GM12864 (cell line): ENCODE measurements at places on chromosomes 3 and 15.

- DNase-seq = peak; percentile 44
These were observed 19.3 kb upstream of the GPX1 start for GRCh38 chr3:49377483-49377882.

DNA sequence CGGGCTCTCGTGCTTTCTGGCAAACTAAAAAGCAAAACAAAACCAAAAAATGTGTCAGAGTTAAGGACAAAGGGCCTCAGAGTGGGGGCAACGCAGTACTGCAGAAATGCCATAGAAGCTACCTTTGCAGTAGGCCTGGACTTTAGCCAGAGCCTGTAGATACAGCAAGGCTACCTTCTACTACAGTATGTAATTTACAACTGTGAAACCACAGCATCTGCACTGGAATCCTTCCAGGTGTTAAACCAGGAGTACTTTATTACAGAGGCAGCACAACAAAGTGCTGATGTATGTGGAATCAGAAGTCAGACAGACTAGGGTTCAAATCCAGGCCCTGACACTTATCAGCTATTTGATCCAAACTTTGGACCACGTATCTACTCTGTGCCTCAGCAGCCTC is 34.9 kb downstream of the RUBCN start:
- no peak for DNase-seq

- DNase-seq = no peak
These were observed 19.5 kb downstream of the BCL6 start for GRCh38 chr3:187725653-187726370.

DNA sequence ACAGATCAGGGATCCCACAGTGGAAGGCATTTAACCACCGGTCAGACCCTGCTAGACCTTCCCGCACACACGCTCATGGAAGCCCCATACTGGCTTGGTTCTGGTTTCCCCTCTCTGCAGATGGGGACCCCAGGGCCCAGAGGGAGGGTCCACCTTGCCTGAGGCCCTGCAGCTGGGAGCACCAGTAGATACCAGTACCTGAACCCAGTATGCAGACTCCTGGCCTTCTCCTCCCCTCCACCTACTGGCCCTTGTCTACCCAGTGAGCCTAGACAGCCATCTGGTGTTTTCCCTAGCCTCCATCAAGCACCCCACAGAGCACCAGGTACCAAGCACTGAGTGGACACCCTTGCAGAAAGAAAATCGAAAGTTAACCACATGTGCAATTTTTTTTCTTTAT is 65.1 kb downstream of the MEGF11 start:
- DNase-seq = no peak

DNA sequence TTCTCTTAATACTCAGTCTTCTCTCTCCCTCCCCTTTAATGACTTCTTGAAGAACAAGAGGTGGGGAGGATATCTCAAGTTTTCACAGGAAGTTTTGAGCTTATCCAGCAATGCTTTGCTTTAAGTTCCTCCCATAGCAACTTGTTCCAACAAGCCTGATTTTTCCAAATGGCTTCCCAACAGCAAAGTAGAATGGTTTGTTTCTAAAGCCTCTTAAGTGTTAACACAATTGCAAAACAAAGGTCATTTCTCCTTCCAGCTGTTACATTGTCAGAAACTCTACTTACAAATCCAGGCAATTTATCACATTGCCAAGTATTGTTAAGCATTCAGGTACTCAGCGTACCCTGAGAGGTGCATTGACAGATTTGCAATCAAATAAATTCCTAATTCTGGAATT is 6.8 kb upstream of the ZNF770 start:
- DNase-seq = no peak

- no peak for DNase-seq
These were observed 50.9 kb downstream of the TCF12 start for GRCh38 chr15:56969265-56969895.

DNA sequence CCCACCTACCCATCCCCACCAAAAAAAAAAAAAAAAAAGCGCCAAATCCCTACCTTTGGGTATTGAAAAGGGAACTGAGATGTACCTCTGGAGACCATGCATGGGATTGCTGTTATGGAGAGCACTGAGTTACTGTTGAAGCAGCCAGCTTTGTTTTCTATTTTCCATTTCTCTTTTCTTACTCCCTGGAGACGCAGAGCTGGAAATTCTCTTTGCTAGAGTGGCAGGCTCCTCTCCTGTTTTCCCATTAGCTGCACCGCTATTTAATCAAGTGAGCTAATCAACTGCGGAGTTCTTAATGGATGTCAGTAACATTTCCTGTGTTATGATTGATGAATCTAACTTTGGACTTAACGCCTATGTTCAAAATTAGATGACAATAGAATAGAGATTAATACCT is 136.1 kb upstream of the LMCD1 start:
- no peak for DNase-seq

DNA sequence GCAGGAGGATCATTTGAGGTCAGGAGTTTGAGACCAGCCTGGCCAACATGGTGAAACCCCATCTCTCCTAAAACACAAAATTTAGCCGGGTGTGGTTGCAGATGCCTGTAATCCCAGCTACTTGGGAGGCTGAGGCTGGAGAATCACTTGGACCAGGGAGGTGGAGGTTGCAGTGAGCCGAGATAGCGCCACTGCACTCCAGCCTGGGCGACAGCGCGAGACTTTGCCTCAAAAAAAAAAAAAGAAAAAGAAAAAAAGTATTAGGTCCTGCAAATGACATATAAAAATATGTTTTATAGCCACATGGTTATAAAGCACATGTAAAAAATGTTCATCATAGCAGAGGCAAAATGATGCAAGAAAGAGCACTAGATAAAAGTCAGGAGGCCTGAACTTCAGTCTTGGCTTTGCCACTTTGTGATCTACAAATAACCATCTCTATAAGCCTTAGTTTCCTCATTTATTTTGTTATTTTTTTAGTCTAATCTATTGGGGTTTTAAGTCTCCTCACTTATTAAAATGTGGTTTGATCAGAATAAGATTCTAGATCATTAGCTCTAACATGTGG is 4.9 kb downstream of the SLC12A6 start:
- no peak for DNase-seq

DNA sequence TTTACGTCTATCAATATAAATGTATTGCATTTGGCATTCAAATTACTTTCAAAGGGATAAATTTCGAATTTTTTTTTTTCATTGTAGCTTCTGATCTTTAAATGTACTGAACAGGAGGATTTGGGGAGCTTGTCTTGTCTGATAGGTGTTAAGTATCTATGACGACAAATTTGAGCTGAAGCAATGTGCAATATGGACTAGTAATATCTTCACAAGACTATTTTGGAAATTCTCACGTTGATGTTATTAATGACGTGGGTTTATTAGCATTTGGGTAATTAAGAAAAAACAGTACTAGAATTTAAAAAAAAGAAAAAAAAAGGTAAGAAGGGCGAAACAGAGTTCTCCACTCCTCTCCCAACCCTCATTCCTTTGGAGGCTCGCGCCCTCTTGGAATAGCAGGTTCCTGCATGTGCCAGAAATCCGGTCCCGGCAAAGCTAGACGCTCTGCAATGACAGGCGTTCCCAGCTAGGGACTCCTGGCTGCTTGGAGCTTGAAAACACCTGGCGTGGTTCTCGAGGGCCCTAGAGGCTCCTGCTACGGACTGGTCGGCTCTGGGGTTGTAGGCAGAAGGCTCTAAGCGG is 648 bp upstream of the P2RY1 start:
- no peak for DNase-seq

DNA sequence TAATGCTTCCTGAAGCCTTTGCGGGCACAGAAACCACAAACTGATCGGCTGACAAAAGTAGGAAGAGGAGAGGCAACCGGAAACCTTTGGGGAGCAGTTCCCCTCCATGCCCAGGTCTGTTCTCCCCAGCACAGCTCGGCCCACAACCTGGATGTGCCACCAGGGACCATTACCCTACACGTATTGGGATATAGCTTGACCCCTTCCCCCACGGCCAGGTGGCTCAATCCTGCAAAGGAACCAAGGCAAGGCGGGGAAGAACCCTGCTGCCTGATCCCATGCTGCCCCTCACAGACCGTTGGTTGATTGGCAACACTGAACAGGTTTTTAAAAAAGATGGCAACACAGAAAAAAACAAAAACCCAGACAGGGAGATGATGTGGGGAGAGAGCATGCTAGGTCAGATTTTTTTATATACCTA is 19.7 kb upstream of the TCAIM start:
- no peak for DNase-seq

GRCh38 chr3:27454914-27455313 is 29.3 kb downstream of the SLC4A7 start:
- no peak for DNase-seq

- no peak for DNase-seq
These were observed 16.1 kb downstream of the FILIP1L start for GRCh38 chr3:100097919-100098783.

- no peak for DNase-seq
These were observed 61.0 kb downstream of the TMEM44 start for GRCh38 chr3:194572143-194572789.

DNA sequence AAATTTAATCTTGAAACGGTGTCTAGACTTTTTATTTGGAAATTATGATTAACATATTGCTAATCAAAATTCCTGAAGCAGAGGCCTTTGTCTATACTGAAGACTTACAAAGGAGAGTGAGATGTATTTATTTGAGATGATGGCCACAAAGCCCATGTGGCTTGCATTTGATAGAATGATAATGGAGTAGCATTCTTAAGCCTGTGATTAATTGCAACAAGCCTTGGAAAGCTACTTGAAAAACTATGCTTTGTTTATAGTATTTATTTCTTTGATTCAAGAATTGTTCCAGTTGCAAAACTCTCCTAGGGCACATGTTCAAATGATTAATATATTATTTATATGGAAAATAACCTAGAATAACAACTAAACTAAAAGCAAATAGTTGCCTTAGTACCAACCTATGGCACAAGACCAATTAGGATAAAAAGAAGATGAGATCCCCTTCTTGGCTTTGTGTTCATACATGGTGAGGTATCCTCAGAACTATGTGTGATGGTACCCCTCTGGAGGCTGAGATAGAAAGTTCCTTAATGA is 244.1 kb upstream of the TBL1XR1 start:
- no peak for DNase-seq

DNA sequence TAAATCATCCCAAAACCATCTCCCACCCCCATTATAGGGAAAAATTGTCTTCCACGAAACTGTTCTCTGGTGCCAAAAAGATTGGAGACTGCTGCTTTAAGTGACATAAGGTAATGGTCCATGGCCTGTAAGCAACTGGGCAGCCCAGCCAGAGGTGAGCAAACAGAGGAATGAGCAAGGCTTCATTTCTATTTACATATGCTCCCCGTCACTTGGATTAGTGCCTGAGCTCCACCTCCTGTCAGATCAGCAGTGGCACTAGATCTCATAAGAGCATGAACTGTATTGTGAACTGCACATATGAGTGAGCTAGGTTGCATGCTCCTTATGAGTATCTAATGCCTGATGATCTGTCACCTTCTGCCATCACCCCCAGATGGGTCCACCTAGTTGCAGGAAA is 1159.8 kb upstream of the ALCAM start:
- DNase-seq = no peak

GRCh38 chr3:194072097-194072428 is 63.9 kb upstream of the HES1 start:
- no peak for DNase-seq

- no peak for DNase-seq
These were observed 35.6 kb upstream of the FLNB start for GRCh38 chr3:57972531-57973111.

DNA sequence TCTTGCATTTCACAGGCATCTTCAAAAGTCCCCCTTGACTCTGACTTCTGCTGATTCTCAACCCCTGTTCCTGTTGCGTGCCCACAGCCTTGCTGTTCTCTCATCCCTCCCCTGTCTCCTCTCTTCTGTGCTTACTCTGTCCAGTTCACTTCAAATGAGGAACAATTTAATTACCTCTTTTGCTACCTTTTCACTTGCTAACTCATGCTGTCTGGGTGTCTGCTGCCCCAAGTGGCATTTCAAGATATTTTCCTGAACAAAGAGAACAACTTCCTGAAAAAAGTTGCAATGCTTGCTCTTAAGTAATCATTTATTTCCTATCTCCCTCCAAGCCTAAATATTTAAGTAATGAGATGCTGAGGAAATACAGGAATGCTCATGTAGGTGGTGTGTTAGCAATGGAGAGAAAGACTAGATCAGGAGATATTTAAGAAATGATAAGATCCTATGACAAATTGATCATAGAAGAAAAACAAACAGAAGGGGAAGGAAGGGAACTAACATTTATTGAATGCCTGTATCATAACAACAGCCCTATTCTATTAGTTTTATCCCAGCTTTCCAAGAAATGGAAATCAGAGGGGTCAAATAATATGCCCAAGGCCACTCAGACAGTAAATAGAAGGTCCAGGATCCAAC is 42.2 kb downstream of the SV2B start:
- no peak for DNase-seq

- DNase-seq = no peak
These were observed 48.7 kb upstream of the VEPH1 start for GRCh38 chr3:157551961-157552360.
